Mesothelial cell of epicardium (in vitro differentiated cells): ENCODE measurements at places on chromosomes 4 and X. TPM values are rescaled to one million over a fixed set of nuclear protein-coding genes. Genes with fewer than 3 reads are reported as not detected.

DNA sequence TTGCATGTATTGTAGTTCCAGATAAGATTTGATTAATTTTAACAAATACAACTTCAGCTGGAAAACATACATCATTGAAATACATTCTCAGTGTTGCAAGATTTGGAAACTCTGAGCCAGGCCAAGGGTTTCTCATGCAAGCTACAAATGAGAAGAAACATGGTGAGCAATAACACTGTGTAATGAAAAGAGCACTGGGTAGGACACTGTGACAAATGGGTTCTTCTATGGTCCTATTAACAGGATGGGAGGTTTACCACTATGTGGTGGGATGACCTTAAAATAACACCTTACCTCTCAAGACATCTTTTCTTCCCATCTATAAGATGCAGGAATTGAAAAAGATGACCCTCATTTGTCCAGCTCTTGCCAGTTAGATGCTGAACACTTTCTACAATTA is 19.6 kb upstream of the NDNF start:
- no peak for DNase-seq

GRCh38 chr4:17664755-17665154 is 50.3 kb downstream of the MED28 start:
- no peak for DNase-seq

DNA sequence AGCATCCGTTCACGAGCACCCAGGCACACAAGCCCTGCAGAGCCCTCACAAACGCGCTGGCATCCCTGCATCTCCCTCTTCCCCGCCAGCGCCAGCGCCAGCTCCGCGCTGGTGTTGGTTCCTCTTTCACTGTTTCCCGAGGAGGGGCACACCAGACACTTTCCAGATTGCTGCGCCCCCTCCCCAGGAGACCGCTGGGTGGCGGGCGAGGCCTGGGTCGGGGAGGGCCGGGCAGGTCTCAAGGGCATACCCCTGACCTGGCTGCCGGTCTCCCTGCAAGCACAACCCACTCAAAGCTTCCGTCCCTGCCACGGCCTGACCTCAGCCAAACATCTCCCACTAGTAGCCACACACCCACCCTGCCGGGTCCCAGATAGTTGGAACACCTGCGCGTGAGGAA is 2.2 kb upstream of the NKX1-1 start:
- no peak for DNase-seq

DNA sequence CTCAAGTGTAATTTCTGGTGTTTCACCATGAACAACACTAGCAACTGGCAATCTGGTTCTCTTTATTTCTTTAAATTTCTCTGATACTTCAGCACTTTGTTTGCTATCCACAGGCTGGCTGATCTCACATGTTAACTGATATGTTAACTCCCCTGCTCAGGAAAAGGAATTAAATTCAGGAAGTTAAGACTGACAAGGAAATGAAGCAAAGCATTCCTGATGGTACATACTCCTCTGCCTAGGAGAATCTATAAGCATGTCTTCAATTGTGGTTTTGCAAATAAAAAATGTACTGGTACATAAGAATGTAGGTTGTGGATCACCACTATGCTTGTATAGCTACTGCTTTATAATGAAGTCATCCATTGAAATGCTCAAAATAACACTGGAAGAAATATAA is 1119.2 kb upstream of the INTU start:
- no peak for DNase-seq

- DNase-seq, result no peak
Observed at GRCh38 chrX:20066968-20067708, 49.6 kb downstream of the MAP7D2 start.

The HHIP gene
- 3.5 to 4.0 TPM (median 3.5 TPM) in 3 replicates for total RNA-seq

The CACNA1F gene
- 0.32 to 0.75 TPM (median 0.47 TPM) in 3 replicates for total RNA-seq

- DNase-seq, result no peak
Observed at GRCh38 chr4:139083607-139083955, 68.0 kb downstream of the NOCT start.

DNA sequence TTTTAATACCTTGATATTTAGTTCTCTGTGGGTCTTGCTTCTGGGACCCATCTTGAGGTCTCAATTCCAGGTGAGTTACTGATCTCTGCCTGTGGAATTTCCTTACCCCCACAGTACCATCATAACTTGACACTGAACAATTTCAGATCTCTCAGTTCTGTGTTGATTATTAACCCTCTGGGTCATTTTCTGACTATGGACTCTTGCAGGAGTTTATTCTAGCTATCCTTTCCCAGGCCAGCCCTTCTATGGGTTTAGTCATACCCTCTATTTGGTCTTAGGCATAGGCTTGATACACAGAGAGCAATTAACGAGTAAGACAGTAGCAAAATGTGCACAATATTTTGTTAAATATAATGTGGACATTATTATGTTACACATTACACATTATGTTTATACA is 3.7 kb upstream of the SPARCL1 start:
- DNase-seq, result no peak

The REPS2 gene
- total RNA-seq, result 5.2 to 7.2 TPM (median 6.9 TPM) in 3 replicates

DNA sequence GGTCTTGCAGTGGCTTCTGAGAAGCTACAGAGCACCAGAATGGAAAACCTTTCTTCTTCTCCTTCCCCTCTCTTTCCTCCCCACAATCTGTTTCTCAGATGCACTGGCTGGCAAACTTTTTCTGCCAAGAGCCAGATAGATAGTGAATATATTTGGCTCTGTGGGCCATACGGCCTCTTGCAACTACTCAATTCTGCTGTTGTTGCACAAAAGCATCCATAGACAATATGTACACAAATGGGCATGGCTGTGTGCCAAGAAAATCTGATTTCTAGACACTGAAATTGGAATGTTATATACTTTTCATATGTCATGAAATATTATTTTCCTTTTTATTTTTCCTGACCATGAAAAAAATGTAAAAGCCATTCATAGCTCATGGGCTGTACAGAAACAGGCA is 3.1 kb downstream of the PHEX start:
- no peak for DNase-seq

DNA sequence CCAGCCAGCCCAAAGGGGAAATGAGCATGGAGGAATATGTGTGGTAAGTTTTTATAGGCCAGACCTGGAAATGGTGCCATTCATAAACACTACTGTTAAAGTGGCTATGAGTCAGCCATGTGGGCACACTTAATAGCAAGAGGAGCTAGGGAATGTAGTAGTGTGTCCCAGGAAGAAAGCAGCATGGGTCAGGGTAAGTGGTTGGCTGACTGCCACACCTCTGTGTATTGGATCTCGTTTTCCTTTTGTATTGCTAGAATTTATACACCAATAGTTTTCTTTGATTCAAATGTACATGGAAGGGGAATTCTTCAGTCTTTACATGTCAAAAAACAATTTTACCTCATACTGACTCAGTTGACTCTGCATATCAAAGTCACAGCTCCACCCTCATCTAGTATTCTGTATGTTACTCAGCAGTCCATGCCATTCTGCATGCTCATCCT is 22.9 kb upstream of the SGMS2 start:
- DNase-seq, result no peak

DNA sequence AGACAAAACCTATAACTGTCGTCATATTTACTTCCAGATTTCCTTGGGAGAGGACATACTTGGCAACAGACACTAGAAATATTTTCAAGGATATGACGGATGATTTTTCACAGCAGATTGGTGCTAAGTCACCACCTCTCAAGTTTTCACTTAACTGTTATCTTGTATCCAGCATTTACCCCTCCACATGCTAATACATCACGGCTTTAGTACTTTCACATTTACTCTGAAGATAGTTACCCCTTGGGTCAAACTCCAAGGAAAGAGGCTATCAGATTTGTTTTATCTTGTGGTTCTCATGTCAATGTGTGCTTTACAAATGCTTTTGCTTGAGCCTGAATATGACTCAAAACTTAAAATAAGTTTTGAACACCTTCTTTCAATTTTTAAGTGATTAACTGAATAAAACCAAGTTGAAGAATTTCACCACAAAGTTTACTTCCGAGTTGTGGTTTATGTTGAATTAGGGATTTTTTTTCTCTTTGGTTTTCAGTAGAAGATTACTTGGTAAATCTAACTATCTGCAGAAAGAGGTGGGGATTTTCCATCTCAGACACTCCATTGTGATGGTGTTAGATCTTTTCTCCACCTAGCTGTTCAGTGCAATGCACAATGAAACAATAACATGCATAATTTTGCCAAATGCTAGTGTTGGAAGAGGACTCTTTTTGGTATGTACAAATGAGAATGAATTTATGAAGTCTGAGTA is 75.4 kb upstream of the FAT1 start:
- DNase-seq, result no peak

- DNase-seq, result no peak
Observed at GRCh38 chr4:176971576-176972115, 178.9 kb upstream of the VEGFC start.

The PRRG1 gene
- 8.3 to 10.1 TPM (median 8.5 TPM) in 3 replicates for total RNA-seq

DNA sequence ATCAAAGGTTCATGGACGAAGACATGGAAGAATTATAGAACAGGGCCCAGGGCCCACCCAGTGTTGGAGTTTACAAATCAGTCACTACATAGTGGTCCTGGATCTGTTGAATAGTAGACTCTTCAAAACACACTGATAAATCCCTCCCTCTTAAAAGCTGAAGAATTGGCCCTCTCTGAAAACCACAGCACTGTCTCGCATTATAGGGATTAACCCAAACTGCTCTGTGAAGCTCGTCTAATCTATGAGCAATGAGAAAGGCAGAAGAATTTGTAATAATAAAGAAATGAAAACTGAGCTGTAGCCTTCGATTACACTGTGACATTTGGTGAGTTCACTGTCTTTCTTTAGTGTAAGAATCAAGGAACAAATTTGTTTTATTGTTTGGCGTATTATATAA is 92.5 kb upstream of the ZFP42 start:
- DNase-seq, result no peak

- no peak for DNase-seq
Observed at GRCh38 chr4:17816142-17816541, 5.4 kb downstream of the NCAPG start.

The ANK2 gene
- 9.2 to 11.8 TPM (median 10.4 TPM) in 3 replicates for total RNA-seq

DNA sequence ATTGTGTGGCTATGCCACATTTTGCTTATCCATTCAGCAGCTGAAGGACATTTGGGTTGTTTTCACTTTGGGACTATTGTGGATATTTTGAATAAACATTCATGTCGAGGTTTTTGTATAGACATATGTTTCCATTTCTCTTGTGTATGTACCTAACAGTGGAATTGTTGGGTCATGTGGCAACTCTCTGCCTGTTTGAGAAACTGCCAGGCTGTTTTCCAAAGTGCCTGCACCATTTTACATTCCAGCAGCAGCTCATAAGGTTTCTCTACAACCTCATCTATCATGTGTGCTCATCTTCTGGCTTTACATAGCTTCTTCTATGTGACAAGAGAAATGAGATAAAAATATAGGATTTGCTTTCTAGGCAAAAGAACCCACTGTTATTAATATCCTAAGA is 29.5 kb upstream of the TSPAN5 start:
- DNase-seq, result no peak

The TFE3 gene
- total RNA-seq, result 52.5 to 54.2 TPM (median 53.2 TPM) in 3 replicates

- no peak for DNase-seq
Observed at GRCh38 chr4:87255755-87256154, 35.3 kb upstream of the KLHL8 start.

- no peak for DNase-seq
Observed at GRCh38 chrX:71251466-71251973, 2.4 kb downstream of the ZMYM3 start.

DNA sequence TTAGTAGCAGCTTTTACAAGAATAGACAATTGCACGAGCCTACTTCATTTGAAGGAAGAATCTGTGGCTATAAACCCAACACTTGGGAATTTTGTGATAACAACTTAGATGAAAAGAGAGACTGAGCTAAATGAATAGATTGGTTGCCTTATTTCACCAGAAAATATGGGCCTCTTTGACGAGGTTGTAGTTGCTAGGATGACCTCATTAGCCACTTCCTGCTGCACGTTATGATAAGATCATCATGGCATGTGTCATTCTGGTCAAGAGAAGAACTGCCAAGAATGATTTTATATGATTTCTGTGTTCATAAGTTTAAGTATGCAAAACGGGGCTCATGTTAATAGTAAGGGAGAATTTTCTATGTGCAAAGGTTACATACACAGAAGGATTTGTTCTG is 321.9 kb upstream of the GIMD1 start:
- no peak for DNase-seq

DNA sequence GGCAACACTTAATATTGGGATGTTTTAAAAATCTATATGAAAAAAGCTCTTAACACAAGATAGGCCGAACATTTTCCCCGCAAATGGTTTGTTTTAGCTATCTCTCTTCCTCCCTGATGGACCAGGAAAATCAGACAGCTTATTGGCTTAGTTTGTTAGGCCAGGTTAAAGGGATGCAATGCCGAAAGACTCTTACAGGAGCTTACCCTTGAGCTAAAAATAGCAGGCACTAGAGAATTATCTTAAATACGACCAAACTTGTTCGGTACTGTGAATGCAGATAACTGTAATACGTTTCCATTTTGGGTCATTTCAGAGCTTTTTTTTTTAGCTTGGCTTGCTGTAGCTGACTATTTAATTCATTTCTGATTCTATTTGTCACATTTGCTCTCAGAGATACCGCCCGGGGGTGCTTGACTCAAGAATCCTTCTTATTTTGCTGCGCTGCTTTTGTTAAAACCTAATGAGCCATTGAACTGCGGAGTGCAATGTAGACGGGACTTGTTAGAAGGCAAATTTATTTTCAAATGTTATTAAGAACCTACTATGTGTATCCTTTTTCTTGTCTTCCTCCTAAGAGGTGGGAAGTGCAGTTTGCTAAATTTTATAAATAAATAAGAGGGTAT is 23.3 kb downstream of the PPARGC1A start:
- no peak for DNase-seq

The CSAG2 gene
- not detected in 3 replicates for total RNA-seq

GRCh38 chrX:2501559-2502102 is 855 bp upstream of the DHRSX start:
- DNase-seq, result no peak

The ASB5 gene
- total RNA-seq, result not detected in 3 replicates

The MPP1 gene
- 9.2 to 10.4 TPM (median 10.4 TPM) in 3 replicates for total RNA-seq

The MAGEB3 gene
- total RNA-seq, result 0.09 to 0.31 TPM (median 0.27 TPM) in 3 replicates

DNA sequence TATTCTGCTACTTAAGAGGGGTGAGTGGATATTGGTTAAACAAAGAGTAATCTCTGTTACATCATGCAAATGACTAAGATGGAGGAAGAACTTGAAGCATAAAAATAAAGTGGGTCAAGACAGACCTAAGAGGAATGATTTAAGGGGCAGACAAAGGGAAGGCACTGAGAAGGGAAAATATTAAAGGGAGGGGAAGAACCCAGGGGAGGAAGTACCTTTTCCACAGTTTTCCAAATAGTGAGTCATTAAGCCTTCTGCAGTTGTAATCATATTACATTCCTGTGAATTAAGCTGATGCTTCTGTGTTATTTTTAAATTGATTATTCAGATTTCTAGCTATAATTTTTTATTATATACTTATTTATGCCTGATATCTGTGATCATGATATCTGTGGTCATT is 253.3 kb downstream of the CENPC start:
- DNase-seq, result no peak

GRCh38 chr4:26724534-26724933 is 136.1 kb upstream of the STIM2 start:
- DNase-seq, result no peak

- DNase-seq, result no peak
Observed at GRCh38 chr4:20813700-20814099, 113.4 kb downstream of the PACRGL start.

The BANK1 gene
- 0.63 to 0.87 TPM (median 0.82 TPM) in 3 replicates for total RNA-seq
